ENCODE measurements at places on chromosomes 7 and 10.

DNA sequence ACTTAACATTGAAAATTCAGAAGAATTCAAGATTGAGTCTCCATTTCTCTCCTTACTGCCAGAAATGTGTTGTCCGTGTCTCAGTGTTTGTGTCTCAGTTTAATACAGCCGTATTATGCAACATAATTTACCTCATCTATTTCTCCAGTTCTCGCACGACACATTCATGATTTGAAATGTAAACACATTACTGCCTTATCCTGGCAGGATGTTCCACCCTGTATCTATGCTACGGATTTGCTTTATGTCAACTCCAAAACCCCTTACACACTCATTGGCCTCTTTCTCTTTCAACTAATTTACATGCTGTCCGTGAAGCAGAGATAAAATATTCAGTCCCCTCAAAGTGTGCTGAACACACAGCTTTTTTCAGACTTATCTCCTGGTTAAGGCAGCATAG is 653.7 kb upstream of the SEMA3D start:
- DNase-seq: no peak

DNA sequence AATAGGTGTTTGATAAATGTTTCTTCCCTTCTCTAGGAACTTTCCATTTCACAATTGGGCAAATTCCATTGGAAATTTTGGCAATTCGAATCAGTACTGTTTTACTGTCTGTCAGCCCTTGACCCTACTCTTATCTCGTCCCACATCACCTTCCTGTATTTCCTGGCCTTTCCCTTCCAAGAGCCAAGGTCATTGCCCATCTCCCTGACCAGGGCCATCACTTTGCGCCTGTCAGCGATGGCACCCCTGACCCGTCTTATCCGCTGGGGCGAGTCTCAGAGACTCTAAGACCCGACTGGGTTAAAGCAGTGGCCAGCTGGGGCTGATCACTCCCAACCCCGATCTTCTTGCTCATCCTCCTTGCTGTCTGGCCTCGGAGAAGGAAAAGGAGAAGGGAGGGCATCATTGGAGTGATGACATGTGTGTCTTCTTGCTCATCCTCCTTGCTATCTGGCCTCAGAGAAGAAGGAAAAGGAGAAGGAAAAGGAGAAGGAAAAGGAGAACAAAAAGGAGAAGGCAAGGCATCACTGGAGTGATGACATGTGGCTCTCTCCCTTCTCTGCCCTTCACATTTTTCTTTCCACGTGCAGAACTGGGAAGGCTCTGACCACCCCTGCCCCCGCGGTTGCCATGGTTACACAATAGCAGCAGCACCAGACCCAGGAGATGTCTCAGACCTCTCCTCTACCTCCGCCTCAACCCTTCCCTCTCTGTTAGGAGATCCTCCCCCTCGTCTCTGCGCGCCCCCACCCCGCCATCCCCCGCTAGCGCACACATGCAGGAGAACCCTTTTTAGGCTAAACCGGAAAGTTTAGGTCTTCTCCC is 2.0 kb downstream of the SEMA3D start:
- DNase-seq: no peak

DNA sequence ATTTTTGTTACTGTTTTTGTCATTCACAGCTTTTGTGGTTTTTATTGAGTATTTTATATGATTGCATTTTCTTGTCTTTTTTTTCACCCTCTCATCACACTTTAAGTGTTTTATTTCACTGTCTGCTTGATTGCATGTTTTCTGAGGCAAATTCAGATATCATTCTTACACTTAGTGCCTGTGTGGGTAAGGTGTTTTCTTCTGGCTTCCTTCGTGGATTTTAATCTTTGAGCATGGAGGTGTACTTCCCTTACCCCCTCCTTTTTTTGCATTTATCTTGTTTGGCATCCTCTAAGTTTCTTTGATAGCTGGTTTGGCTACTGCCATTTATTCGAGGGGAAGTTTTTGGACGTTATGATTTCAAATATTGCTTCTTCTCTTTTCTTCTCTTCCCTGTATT is 127.9 kb downstream of the MLLT10 start:
- no peak for DNase-seq

- no peak for DNase-seq
These were observed 47.0 kb upstream of the ELMO1 start for GRCh38 chr7:37495574-37496184.

DNA sequence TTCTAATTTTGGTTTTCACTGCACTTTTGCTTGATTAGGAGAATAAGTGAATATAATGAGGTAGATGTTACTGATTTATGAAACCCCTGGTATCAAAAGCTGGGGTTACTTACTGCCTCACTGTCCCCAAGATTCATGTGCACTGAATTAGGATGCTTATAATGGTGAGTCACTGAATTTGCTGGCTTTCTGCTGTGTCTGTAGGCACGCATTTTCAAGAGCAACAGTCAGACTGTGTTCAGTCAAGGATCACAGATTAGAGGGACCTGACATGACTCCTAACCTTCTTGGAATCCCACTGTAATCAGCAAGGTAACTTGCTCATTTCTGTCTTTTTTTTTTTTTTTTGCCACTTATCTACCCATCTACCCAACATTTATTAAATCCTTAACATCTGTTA is 59.7 kb downstream of the GPR85 start:
- DNase-seq: no peak

DNA sequence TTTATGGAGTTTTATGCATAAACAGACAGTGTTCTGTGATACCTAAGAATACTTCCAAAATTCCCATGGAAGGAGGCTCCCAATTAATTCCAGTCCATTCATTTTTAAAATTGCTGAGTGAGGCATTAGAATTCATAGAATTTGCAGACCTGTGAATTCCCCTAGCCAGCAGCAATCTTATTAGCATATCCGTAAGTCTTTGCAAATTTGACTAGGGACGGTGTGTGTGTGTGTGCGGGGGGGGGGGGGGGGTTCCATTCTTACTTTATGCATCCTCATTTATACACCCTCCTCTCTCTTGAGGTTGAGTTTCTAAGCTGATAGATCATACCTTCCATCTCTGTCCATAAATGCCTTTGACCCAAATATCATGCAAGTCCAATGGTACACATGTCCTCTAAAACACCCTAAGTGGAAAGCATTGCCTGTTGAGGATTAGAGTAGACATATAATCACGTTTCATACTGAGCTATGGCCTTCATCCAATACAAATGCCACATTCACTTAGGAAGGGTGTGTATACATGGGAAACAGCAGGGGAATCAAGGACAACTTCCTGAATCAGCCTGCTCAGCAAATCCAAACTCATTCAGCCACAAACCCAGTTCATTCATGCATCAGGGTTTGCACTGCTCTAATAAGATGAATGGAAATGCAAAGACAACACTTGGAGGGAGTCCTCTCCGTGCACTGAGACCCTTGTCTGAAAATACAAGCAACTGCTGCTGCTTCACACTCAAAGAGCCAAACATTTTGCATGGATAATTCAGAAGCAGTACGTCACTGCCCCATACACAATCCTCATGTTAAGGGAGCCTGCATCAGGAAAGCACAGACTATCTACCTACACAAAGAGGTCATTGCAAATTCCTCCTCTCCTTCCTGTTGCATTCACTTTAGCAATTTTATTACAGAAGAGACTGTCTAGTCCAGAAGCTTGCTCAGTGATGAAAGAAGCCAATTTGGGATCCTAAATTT is 350.8 kb downstream of the KCNMA1 start:
- no peak for DNase-seq

- DNase-seq: no peak
These were observed 105.0 kb downstream of the TRIL start for GRCh38 chr7:28853150-28853549.

- no peak for DNase-seq
These were observed 2.4 kb downstream of the MKX start for GRCh38 chr10:27743012-27743876.

- no peak for DNase-seq
These were observed 239.0 kb upstream of the PODXL start for GRCh38 chr7:131795400-131795799.

DNA sequence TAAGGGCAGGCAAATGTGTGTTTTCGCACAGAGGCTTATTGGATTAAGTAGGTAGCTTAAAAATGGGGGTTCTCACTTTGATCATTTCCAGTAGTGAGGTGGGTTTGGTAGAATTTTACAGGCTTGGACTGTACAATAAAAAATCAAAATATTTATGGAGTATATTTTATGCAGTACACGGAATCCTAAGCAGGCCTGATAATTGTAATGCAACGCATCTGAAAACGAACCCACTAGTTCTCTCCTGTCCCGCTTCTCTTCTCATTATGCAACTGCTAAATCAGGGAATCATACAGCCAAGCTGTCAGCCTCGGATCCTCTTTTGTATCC is 377 bp upstream of the POLR1F start:
- no peak for DNase-seq

DNA sequence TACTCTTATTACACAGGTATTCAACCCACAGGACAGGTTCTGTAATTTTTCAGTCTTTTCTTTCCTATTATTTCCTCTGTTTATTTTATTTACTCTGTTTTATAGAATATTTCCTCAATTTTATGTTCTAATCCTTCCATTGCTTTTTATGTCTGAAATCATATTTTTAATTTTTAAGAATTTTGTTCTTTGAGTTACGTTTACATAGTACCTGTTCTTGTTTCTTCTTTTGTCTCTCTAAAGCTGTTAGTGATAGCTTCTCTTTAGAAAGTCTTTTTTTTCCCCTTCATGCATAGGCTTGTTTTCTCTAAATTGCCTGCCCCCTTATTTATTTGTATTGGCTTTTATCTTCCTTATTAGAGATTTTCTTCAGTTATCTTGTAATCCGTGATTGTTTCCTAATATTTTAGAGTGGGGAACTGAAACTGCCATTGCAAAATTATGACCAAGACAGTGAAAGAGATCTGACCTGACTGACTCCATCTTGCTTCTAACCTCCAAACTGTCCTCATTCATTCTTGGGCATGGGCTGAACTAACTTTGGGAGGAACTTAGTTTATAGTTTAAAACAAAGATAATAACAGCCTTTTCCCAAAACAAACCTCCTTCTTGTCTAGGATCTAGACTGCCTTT is 187.6 kb downstream of the PFKFB3 start:
- no peak for DNase-seq

DNA sequence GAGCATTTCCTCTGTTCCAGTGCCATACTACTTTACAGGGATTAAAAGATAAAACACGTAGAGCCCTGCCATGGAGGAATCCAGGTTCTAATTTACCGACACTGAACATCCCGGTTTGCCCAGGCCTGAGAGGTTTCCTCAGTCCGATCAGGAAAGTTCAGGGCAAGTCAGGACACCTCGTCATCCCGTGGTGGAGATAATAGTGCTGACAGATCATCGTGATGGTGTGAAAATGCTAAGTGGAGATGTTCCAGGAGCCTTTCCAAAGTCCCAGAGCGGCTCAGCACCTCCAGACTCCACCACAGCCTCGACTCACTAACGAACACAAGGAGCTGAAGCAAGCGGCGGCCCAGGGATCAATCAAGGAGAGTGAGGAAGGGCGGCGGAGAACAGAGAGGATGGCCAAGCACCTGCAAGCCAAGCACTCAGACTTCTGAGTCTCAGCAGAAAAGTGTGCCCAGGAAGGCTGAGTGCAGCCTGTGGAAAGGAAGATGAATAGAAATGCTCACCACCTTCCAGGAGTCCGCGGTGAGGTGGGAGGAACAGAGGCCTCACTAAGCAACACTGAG is 103.7 kb upstream of the VWC2 start:
- no peak for DNase-seq

- no peak for DNase-seq
These were observed 152.6 kb upstream of the FZD8 start for GRCh38 chr10:35794703-35795102.

- no peak for DNase-seq
These were observed 33.8 kb downstream of the VOPP1 start for GRCh38 chr7:55538538-55538937.

DNA sequence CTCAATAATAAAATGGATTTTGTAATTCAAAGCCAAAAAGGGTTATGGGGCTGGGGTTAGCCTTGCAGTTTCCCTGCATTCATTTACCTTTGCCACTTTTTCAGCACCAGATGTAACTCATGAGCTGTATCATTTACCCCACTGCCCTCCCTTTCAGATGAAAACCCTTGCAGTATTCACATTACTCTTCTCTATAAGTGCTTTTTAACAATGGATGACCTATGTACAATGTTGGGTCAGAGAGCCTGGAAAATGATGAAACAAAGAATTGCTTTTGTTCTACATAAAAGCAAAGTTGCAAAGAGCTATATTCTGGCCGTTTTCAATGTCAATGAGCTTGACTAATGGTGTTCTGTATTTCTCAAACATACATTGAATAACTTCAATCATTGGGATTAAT is 189.7 kb downstream of the TMEM26 start:
- DNase-seq: no peak

DNA sequence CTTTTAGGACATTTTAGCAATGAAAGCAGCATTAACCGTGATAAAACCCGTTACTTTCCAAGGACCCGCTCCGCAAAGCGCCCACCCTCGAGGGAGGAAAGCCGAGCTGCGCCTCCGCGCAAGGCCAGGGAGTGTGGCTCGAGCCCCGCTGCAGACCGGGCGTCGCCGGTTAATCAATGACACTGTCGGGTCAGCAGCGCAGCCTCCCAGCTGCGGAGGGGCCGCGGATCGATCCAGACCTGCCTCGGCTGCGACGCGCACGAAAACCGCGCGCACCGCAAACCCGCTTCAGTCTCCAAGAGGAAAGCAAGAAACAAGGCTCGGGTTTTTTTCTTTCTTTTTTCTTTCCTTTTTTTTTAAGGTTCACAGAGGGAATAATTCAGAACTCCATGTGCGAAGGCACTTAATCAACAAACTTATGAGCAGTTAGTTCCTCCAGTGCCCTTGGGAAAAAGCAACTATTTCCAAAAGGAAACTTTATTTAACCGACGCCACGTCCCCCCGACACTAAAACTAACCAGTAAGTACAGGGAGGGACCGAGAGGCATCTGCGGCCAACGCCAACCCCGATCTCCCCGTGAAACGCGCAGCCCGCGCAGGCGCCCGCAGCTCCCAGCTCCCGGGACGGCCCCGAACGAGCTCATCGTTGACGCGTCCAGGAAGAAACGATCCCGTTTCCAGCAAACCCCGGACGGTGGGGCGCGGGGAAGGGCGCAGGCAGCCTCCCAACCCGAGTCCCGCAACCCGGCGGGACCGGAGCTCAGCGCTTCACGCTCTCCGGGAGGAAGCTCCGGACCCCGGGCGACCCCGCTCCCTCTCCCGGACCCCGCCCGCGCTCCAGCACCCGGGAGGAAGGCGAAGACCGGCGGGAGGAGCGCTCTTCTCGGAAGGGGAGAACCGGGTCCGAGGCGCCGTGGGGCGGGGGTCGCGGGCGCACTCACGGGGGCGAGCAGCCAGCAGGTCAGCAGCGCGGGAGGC is 598 bp downstream of the VIPR2 start:
- DNase-seq: no peak

DNA sequence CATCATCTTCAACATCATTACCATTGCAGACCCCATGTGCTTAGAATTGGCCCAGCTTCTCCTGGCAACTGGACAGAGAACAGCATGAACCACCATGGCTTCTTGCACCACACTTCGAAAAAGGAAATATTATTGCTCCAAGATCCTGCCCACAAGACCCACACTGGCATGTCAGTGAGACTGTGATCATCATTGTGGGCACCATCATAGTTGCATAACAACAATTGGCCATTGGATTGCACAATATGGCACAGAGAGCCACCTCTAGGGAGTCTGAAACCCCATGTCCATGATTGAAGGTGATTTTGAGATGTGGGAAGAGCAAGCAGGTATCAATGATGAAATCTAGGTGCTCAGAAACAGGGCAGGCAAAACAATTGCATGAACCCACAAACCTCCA is 918.9 kb downstream of the GRID1 start:
- DNase-seq: no peak

Data from T-cell (primary cell).